GOT3 (cell line): ENCODE measurements at places on chromosomes 7 and 10.

- no peak for DNase-seq
Measured at GRCh38 chr7:64875658-64876406, 27.2 kb upstream of the ZNF273 start.

- DNase-seq, result no peak
Measured at GRCh38 chr7:134712196-134712595, 65.5 kb downstream of the BPGM start.

DNA sequence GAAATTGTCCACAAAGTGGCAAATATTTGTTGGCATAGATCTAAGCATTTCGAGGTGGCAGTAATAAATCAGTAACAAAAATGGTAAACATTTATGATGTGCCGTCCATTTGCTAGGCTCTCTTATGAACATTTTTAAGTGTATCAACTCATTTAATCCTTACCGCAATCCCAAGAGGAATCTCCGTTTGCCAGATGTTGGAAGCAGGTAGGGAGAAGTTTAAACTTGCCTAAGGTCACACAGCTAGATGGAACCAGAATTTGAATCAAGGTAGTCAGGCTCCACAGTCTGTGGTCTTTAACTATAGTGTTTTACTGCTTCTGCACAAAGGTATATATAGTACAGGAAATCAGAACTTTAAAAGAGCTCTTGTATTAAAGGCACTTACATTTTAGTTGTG is 2.6 kb downstream of the MKLN1 start:
- no peak for DNase-seq

DNA sequence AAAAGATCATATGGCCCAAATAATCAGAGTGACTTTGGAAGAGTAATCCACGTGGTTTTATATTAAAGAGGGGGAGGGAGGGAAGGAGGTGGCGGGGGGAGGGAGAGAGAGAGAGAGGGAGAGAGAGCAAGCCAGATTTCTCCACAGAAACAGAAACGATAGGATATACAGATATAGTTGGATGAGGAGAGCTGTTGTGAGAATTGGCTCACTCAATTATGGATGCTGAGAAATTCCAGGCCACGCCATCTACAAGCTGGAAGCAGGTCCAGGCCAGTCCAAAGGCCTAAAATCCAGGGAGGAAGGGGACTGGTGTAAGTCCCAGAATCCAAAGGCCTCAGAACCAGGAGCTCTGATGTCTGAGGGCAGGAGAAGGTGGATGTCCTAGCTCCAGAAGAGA is 75.5 kb downstream of the CXCL12 start:
- DNase-seq, result no peak

- peak; percentile 58 for DNase-seq
Measured at GRCh38 chr7:55065079-55065478, 46.3 kb downstream of the EGFR start.

GRCh38 chr10:89119651-89120050 is 87.5 kb downstream of the CH25H start:
- no peak for DNase-seq

DNA sequence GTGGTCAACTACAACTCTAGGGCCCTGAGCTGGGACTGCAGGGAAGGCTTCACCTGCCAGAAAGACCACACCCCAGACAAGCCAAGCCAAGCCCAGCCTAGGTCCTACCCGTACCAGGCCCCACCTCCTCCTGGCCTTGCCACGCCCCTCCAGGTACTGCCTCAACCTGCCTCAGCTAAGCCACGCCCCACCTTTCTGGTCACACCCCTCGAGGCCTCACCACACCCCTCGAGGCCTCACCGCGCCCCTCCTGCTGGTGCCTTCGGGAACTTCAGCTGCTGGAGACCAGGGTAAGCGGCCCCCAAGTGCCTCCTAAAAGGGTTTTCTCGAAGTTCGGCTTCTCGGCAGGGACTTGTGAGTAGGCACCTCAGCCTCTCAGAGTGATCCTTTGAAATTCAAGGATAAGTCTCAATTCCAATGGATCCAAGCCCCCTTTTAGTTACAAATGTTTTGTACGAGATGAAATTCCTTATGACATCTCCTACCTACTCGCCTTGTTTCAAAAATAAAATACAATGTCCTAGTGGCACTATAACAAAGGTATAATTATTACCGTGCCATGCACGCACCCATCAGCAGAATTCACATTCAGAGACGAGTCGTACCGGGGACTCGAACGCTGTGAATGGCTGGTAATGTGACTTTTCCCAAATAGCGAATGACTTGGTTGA is 171.2 kb downstream of the ARHGAP21 start:
- DNase-seq, result no peak

DNA sequence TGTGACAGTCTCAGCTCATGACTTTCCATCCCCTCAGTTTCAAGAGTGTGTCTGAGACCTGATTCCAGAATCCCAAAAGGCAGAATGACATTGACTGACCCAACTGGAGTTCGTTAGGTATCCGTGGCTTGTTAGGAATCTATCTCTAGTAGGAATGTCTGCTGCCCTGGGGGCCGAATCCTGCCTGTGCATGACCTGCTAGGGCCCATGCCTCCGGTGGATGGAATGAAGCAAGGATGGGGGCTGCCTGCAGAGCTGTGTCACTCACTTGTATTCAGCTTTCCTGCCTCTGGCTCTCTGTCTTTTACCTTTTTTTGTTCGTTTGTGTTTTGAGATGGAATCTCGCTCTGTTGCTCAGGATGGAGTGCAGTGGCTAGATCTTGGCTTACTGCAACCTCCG is 129.5 kb downstream of the SDK1 start:
- DNase-seq, result no peak

DNA sequence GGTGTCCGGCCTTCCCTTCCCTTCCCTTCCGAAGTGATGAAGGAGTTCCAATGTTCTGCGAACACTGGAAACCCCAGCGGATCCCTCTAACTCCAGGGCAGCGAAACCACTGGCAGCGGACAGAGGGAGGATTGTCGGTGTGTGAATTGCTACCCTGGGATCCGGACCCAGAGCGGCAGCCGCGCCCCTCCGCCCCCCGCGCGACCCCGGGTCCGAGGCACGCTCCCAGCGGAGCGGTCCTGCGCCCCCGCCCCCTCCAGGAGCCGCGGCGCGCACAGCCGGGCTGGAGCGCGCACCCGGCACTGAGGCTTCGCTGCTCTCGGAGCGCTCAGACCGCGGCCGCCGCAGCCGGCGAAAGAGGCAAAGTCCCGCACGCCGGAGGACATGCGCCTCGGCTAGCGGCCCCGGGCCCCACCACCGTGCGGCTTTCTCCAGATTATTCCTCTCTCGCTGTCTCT is at the start of gene PTPRZ1:
Gene PTPRZ1, plus strand, starts transcription at position 331 of the 458 bp plus-strand sequence. CDS start 339 bp downstream, outside the sequence.
- no peak for DNase-seq

DNA sequence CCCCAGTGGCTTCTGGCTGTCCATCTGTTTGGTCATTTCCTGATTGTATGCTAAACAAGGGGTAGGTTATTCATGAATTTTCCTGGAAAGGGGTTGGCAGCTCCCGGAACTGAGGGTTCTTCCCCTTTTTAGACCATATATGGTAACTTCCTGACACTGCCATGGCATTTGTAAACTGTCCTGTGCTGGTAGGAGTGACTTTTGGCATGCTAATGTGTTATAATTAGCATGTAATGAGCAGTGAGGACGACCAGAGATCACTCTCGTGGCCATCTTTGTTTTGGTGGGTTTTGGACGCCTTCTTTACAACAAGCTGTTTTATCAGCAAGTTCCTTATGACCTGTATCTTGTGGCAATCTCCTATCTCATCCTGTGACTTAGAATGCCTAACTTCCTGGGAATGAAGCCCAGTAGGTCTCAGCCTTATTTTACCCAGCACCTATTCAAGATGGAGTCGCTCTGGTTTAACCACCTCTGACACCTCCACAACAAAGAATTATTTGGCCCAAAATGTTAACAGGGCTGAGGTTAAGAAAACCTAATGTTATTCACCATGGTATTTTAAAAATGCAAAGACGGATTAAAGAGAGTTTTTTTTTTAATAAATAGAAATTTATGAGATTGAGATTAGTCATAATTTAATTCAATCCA is 2.4 kb upstream of the PTN start:
- DNase-seq, result no peak

DNA sequence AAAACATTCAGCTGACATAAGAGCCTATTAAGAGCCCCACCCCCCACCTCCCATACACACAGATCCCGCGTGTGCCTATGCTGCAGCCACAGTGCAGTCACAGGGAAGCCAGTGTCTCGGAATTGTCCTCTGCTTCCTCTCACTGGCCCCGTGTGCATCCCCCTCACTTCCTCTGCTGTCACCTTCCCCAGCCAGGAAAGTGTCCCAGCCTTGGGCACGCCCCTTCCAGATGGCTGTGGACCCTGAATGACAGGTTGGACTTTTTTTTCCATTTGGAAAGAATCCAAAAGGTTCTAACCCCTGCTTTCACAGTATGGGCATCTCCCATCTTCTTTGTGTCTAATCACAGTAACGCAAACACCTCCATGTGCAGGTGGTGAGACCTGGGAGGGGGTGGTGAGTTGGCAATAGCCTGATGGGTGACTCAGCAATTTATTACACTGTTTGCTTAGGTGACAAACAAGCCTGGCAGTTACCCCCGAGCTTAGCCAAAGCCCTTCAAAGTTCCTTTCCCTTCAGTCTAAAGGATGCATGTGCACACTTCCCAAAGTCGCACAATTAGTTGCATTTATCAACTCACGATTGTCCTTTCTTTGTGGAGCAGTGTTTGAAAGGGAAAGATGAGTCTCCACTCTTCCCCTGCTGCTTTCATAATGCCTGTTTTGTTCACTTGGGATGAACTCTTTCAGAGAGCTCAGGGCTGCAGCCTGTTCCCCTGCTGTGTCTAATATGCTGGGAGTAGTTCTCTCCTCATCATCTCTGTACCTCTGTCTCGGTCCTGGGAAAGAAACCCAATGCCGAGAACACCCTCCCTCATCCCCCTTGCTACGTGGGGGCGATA is 67.5 kb upstream of the EFCAB10 start:
- no peak for DNase-seq

GRCh38 chr10:60732198-60732806 is 46.0 kb upstream of the CDK1 start:
- no peak for DNase-seq

DNA sequence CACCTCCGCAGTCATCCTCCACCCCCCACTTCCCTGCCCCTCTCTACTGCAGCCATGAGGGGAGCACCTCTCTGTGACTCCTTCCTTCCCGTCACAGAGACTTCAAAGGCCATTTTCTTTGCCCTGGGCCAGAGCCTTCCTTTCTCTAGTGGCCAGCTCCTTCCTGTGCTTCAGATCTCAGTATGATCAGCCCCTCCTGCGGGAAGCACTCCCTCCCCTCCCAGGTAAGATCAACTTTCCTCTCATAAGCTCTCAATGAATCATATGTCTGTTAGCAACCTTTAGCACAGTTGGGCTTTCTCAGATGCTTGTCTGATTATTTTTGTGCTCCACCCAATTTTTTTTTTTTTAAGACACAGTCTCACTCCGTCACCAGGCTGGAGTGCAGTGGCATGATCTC is 241.0 kb upstream of the PRSS1 start:
- DNase-seq, result no peak

GRCh38 chr7:1243290-1243963 is 10.8 kb downstream of the UNCX start:
- no peak for DNase-seq

DNA sequence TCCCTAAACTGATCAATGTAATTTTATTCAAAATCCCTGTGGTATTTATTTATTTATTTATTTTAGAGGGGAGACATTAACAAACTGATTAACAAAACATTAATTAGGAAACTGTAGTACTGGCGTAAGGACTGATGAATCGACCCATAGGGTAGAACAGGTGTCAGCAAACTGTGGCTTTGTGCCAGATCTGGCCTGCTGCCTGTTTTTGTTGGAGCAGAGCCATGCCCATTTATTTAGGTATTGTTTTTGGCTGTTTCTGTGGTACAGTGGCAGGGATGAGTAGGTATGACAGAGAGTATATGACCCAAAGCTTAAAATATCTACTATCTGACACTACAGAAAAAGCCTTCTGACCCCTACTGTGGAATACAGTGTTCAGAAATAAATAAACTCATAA is 332.5 kb upstream of the ETV1 start:
- DNase-seq, result no peak

DNA sequence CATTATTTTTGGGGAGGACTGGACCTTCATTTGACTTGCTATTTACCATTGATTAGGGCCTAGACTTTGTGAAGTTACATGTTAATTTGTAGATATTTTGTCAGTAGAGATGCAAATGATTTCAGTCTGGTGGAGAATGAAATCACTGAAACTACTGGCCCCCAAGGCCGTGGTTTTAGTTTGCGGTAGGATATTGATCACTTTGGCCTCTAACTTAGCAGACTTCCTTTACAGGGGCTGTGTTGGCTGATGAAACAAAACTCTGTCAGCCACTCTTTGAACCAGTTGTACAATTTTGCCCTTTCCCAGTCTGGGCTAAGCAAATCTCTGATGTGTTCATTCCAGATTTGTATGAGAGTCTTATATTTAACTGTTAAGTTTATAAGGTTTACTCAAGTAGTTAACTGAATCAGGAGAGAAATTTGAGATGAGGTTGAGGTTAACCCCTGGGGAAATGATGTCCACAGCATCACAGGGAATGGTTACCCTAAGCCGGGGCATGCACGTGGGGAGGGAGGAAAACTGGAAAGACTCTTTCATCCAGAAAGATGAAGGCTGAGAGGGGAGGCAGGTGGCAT is 105.7 kb upstream of the INSIG1 start:
- DNase-seq, result no peak

- no peak for DNase-seq
Measured at GRCh38 chr7:111982133-111982532, 224.1 kb downstream of the DOCK4 start.

- no peak for DNase-seq
Measured at GRCh38 chr10:15841696-15842095, 18.6 kb downstream of the MINDY3 start.

DNA sequence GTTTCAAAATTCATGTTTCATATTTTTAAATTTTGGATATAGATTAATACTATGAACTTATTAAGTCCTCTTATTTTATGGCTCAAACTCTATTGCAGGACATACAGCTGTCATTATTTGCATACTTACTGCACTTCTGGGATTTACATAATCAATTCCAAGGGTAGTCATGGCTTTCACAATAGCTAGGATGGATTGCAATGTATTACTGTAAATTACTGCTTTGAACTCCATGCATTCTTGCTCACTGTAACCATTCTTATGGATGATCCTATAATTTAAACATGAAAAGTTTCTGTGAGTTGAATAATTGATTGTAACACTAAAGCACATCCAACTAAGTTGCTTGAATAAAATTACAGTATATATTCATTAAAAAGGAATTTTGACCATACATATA is 23.5 kb downstream of the GNAT3 start:
- no peak for DNase-seq

GRCh38 chr10:132186488-132187429 is at the start of gene DPYSL4:
DPYSL4 (plus strand) TSS chr10:132186948; CDS start chr10:132187064, 116 bp downstream.
- DNase-seq, result no peak

- DNase-seq, result no peak
Measured at GRCh38 chr10:70722820-70723424, 50.6 kb downstream of the ADAMTS14 start.

GRCh38 chr7:126658684-126659083 is 594.1 kb downstream of the GRM8 start:
- no peak for DNase-seq

DNA sequence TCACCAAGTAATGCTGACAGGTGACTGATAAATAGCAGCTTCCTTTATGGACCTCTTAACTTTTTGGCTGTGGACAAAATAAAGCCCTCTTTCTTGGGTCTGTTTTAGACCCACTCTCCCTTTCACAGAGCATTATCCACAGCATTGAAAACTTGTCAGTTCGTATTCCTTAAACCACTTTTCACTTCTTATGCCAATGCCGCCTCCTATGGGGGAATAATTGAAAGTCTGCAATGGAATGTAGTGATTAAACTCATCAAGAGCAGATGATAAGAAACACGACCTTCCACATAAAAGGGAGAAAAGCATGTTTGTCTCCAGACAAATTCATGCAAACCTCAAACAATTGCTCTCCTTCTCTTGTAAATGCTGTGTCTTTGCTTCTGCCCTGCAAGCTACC is 153.4 kb downstream of the SORCS1 start:
- no peak for DNase-seq

GRCh38 chr10:58115218-58116050 is 152.3 kb downstream of the IPMK start:
- DNase-seq, result no peak
